Cortex of kidney (tissue), 1 donor: ENCODE measurements at places on chromosomes 7 and 10.

- no peak for DNase-seq
Observed at GRCh38 chr7:75621124-75621523, 117.6 kb downstream of the HIP1 start.

GRCh38 chr10:80272793-80273522, 16.5 kb downstream of the MAT1A start:
- DNase-seq: no peak

GRCh38 chr10:115844591-115844990, 428.4 kb downstream of the GFRA1 start:
- no peak for DNase-seq

GRCh38 chr10:102352066-102352715, 43.3 kb upstream of the NFKB2 start:
- DNase-seq: no peak

GRCh38 chr10:130160775-130161174, 24.6 kb downstream of the GLRX3 start:
- no peak for DNase-seq

DNA sequence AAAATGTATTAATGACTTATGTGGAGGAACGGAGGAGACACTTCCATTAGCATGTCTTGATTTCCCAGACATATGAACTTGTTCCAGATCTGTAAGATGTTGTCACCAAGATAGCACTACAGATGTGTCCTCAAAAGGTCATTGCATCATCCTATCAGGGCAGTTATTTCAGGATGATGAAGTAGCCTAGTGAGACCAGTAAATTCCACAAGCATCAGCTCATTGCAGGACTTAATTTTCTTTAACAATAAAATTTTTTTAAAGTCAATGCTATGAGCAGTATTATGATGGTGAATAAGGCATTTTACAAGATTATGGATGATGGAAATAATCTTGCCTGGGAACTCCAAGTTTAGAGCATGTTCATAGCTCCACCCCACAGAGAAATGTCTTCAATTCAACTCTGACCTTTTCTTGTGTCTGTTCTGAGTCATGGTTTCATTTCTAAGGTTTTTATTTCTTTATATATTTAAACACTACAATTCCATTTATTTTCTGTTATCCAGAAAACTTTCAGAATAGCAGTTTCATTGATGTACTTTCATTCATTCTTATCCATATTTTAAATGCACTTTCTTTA, 1203.3 kb upstream of the CELF2 start:
- no peak for DNase-seq

DNA sequence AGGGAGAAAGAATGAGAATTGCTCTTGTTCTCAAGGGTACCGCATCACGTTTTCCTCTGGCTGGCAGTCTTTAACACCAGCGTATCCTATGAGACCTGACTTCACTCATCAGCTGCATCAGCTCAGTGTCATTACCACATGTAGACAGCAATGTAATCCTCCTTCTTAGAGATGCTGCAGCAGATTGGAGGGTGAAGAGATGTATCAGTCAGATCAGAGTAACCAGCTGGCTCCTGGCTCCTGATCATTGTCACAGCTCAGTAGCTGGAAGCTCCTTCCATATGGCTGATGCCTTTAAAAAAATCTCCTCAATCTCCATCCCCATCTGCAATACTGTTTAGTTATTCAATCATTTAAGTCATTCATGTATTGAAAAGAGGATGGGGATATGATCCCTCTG, 39.7 kb upstream of the EPHB6 start:
- no peak for DNase-seq

GRCh38 chr10:118720685-118721538, 33.9 kb downstream of the CACUL1 start:
- no peak for DNase-seq

GRCh38 chr7:46054272-46054671, 133.2 kb upstream of the IGFBP3 start:
- DNase-seq: no peak

- DNase-seq: no peak
Observed at GRCh38 chr7:155003092-155003375, at the start of gene PAXIP1. Gene PAXIP1, minus strand, starts transcription at chr7:155003124. Its CDS starts 195 bp downstream, at chr7:155002929.

DNA sequence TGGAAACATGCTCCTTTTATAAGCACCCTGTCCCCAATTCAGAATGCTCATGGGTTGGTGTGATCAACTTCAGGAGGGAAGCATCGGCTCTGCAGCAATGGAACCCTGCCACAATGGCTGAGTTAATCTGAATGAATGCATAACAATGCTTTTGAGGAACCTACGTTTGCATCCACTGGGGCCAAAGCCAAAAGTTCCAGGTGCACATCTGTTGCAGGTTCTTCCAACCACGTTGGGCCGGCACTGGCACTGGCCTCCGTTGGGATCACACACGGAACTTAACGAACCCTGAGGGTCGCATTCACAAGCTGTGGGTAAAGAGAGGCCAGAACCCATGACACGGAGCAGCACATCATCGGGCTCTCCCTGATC, 43.4 kb downstream of the LAMB1 start:
- no peak for DNase-seq

GRCh38 chr10:101464599-101464998, 110.6 kb downstream of the BTRC start:
- DNase-seq: no peak

- no peak for DNase-seq
Observed at GRCh38 chr7:34523226-34523918, 134.6 kb upstream of the NPSR1 start.

GRCh38 chr7:85030893-85031292, 156.0 kb downstream of the SEMA3D start:
- no peak for DNase-seq

GRCh38 chr7:51255036-51255435, 61.6 kb downstream of the COBL start:
- no peak for DNase-seq

GRCh38 chr7:2251841-2252771, 10.1 kb downstream of the NUDT1 start:
- no peak for DNase-seq

DNA sequence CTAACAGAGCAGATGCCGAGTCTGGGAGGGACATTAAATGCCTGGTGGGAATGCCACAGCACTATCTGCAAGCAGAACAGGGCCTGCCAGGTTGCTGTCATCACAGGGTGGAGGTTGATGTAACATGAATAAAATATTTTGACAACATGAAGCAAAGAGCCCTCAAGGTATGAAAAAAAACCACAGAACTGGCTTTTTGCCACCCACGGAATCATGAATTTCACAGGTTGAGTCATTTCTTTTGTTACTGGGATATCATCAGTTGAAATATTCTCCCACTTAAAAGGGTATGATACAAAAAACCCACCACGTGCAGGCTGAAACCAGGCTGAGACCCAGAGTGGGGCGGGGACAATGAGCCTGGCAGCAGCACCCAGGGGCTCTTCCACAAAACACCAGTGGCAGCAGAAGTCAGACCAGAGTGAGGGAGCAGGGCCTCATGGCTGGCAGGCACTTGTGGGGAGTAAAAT, 220.1 kb downstream of the TNS3 start:
- no peak for DNase-seq

DNA sequence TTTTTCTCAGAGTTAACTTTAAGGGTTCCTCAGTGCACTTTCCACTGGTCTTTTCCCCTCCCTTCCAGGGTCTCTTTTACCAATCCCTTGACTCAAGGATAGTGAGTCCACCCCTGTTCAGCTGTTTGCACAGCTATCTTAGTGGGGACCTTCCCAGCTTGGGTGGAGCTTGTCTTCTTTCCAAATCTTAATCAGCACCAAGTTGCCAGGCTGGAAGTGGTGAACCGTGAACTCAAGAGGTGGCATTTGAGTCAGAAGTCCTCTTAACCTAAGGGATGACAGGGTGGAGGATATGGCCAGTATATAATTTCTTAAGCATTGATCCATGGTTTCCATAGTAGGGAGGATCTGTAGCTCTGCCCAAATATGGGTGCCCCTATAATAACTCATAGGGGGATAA, 25.0 kb downstream of the MAPK8 start:
- no peak for DNase-seq

GRCh38 chr7:2148189-2148588, 84.6 kb downstream of the MAD1L1 start:
- no peak for DNase-seq

- no peak for DNase-seq
Observed at GRCh38 chr7:87463982-87464381, 11.5 kb downstream of the ABCB4 start.

- DNase-seq: no peak
Observed at GRCh38 chr10:129444359-129444758, 22.7 kb upstream of the MGMT start.

DNA sequence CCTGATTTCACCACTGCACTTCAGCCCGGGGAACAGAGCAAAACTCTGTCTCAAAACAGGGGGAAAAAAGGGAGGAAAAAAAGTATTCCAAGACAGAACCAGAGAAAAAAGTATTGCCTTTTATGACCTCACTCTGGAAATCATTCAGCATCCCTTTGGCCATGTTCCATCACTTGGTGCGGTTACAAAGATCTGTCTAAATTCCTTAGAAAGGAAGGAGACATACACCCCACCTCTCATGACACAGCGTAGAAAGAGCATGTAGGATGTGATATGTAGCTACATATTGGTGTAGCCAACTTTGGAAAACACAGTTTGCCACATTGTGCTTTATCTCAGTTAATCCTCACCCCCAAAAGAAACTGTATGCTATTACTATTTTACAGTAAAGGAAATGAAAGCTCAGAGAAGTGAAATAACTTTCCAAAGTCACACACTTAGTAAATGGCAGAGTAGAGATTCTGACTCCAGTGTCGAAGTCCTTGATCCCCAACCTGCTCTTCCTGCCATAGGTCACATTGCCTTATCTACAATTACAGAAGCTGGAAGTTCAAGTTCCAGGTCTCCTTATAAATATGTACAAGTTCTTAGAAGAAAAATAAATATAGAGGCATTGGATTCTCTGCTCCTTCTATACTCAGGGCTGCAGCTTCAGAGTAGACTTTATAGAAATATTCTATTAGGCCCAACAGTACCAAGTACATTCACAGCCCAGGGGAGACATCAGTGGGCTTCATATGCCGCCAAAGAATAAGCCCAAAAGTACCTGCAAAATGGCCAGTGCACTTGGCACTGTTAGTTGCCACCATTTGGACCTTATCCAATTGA, 91.6 kb upstream of the KMT2E start:
- no peak for DNase-seq

DNA sequence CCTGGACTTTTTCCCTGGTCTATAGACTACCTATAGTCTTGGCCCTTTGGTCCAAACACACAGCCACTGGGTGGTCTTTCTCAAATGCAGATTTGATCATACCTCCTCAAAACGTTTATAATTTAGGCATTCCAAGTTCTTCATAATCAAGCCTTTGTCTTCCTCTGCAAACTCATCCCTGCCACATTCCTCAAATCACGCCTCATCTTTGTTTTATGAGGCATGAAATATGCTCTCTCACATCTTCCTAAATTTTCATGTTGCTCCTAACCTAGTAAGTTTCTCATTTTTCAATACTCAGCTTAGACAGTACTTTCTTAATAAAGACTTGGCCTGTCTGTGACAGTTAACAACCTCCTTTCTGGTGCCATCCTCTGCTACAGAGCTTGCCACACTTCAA, 10.9 kb upstream of the HERC4 start:
- no peak for DNase-seq

GRCh38 chr7:70654979-70655378, 477.0 kb upstream of the GALNT17 start:
- no peak for DNase-seq

DNA sequence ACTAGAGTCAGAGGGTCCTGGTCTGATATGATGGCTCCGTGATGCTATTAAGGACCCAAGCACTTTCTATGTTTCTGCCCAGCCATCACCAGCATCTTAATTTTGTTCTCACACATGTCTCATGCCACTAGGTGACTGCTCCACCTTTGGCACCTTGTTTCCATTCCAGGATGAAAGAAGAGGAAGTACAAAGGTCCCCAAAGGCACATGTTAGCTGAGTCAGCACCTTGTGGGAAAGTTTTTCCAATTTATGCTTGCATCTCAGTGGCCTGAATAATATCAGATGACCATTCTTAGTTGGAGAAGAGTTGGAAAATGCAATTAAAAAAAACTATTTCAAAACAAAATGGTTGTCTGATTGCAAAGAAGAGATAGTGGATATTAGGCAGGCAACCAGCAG, 341.0 kb upstream of the NPSR1 start:
- no peak for DNase-seq

GRCh38 chr7:16498122-16498521, 28.5 kb upstream of the LRRC72 start:
- no peak for DNase-seq

GRCh38 chr7:155791214-155791737, 21.0 kb downstream of the SHH start:
- no peak for DNase-seq

GRCh38 chr10:58969576-58969975, 206.9 kb upstream of the PHYHIPL start:
- DNase-seq: no peak

DNA sequence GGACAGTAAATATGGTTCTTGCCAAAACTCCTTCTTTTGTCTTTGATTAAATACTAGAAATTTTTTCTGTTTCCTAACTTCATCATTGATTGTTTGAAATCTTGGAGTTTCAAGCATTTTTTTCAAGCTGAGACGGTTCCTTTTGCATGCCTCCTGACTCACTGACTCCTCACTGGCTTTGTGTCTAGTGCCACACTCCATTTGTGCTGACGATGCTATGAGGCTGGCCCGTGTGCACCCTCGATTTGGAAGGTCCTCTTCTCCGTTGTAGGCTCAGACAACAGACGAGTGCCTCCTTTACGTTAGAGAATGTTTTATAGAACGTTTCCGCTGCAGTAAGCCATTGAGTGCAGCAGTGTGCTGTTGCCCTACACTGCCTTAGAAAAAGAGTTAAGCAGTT, 10.8 kb upstream of the CSGALNACT2 start:
- DNase-seq: no peak

- no peak for DNase-seq
Observed at GRCh38 chr10:6995831-6996230, 415.0 kb downstream of the SFMBT2 start.

DNA sequence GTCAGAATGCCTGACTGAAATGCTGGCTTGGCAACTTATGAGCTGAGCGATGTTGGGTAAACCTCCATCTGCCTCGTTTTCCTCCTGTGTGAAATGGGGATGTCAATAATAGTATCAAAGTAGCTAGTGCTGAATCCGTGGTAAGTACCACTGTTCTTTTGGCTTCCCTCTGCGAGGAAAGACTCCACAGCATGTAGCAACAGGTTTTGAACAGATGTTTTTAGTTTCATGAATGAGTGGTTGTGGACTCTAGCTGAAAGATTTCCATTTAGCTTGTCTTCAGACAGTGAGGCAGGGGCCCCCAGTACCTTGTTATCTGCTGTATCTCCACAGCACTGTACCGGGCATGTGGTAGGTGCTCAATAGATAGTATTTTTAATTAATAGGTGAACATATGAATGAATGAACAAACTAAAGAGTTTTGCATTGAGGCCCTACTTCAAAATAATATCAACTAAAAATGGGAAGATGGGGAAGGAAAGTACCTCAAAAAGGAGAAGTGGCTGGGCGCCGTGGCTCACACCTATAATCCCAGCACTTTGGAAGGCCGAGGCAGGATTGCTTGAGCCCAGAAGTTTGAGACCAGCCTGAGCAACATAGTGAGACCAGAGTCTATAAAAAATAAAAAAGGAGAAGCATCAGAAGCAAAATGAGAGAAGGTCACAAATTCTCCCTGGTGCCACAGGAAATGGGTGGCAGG, 5.6 kb upstream of the DLG5 start:
- DNase-seq: no peak
